ENCODE measurements at places on chromosomes 2 and 18.

- DNase-seq, result no peak
Observed at GRCh38 chr2:218962859-218963492, 3.5 kb downstream of the CDK5R2 start.

DNA sequence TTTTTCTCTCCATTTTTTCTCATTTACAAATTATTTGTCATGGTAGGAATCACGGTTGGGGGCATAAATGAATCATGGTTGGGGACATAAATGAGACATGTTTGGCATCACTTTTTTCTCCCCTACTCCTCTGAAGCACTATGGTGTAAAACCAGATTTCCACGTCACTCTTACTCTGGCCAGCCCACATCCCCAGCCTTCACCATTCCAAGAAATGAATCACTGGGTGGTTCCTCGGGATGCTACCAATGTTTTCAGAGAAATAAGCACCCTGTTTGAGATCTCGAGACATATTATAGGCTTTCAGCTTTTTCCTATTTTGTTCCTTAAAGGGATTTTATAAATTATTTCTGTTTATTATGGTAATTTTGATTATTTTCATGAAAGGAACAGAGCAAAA is 155.0 kb upstream of the SLC8A1 start:
- DNase-seq, result no peak

DNA sequence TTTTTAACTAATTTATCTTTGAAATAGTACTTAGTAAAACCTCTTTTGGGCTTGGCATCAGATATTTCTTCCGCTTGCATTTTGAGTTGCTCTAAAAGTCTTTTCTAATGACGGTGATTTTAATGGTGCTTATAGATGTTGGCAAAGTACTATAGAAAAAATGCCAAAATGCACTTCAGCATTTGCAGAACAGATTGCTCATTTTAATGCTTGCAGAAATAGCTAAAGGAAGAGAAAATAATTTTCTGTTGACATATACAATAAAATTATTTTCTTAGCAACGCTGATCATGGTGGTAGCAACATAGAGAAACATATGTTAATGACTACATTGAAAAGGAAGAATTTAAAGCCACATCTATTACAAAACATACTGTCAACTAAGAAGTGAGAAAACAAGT is 170.7 kb downstream of the STK39 start:
- DNase-seq, result no peak

DNA sequence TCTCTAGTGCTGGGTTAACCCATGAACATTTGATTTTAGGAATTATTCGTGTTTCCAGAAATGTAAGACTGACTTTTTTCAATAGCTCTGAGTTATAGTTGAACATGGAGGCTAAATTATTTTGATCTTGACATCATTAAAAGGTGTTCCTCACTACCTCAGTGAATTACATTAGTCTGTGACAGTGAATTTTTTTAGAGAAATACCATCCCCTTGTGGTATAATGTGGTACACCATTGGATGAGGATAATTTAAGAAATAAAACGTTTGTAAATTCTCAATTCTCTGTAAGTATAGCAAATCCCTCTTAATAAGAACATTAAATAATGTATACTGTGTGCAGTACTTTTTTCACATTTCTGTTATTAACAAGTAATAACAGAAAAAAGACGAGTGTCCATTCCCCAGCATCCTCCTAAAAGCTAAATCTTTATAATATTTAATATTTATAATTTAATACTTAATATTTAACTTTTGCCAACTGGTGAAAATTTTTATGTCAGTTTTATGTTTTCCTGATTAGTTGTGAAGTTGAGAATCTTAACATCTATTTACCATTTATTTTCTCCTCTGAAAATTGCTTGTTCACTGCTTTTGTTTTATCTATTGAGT is 70.3 kb upstream of the CWC22 start:
- no peak for DNase-seq

DNA sequence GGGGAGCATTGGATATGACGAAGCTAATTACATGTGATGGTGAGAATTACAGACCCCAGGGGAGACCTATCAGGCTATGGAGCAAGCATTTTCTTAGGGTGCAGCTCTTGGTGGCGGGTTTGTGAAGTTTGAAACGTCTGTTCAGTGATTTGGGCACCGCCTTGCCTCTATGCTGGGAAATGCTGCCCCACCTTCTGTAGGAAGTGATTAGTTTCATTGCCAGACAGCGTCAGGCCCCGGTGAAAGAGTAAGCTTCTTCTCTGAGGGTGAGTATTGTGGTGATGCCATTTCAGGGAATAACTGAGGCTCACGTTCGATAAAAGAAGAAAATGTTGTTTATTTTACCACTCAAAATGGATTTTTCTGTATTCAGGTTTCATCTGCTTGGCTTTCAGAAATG is 186.2 kb upstream of the CDH2 start:
- DNase-seq, result no peak

DNA sequence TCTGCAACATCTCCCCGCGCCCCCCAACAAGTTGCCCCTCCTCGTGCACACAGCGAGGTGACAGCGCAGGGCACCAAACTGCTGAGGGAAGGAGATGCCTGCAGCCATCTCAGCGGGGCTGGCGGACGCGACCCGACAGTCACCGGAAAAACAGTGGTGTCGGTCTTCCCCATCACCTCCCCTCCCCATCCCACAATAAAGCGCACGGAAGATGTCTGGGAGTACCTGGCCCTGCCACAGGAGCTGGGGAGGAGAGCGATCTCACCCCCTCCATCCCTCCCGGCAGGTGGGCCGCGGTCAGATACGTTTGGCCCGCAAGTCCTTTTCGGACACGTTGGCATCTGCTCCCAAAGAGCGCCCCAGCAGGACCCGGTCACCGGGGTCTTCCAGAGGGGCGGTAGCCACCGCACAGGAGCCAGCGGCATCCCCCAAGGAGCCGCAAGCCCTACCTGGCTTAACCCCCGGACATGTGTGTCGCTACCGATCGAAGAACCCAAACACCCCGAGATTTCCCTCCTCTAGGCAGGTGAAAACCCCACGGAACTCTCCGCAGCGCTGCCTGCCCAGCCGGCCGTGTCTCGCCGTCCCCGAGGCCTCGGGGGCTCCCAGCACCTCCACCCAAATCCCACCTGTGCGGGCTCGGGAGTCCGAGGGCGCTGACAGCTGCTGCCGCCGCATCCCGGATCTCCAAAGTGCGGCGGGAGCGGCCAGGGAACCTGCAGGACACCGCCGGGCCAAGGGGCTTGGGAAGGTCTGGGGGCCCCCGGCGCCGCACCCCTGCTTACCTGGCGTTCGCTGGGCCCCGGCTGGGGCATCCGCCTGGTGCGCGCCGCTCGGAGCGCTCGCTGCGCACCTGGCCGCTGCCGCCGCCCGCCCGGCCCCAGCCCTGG is 657 bp downstream of the ATP8B1 start:
- DNase-seq, result no peak

DNA sequence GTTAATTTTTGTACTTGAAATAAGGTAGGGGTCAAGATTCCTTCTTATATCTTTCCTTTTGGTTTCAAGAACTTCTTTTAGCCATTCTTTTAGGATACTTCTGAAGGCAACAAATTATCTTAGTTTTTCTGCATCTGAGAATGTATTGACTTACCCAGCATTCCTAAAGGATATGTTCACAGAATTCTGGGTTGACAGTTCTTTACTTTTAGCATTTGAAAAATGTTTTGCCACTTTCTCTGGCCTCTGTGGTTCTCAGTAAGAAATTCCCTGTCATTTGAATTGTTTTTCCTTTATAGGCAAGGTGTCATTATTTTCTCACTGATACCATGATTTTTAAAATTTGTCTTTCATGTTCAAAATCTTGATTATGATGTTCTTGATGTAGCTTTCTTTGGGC is 162.4 kb downstream of the GALNT1 start:
- DNase-seq, result no peak

GRCh38 chr2:67965246-67965645 is 97.6 kb downstream of the C1D start:
- DNase-seq, result no peak

DNA sequence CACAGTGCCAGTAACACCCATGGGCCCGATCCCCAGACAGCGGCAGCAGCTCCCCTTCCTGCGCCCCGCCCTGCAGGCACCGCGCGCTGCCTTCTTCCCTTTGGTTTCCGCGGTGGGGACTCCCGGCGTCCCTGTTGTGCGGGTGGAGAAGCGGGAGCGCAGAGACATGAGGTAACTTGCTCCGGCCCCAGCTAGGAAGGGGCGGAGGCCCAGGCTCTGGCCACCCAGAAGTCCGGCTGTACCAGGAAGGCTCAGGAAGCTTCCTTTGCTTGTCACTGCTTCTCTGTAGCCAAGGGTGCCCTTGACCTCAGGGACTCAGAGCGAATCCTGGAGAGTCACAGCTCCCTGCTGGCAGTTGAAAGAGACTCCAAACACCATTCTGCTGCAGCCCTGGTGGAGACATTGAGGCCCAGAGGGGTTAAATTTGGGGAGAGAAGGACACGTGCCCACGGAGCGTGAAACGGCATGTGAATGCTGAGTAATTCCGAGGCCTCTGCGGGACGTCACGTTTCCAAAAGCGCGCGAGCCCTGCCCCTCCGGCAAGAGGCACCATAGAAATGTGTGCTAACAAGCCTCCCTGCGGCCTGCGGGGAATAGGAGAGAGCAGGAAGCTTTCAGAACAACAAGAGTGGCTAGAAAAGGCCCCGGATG is 6.7 kb upstream of the ADCY3 start:
- DNase-seq, result no peak

GRCh38 chr2:158501301-158501700 is 44.5 kb downstream of the PKP4 start:
- DNase-seq, result no peak

GRCh38 chr18:46939998-46940571 is 22.7 kb downstream of the KATNAL2 start:
- no peak for DNase-seq
